T-helper 1 cell (primary cell): ENCODE measurements at places on chromosomes 12 and 14.

DNA sequence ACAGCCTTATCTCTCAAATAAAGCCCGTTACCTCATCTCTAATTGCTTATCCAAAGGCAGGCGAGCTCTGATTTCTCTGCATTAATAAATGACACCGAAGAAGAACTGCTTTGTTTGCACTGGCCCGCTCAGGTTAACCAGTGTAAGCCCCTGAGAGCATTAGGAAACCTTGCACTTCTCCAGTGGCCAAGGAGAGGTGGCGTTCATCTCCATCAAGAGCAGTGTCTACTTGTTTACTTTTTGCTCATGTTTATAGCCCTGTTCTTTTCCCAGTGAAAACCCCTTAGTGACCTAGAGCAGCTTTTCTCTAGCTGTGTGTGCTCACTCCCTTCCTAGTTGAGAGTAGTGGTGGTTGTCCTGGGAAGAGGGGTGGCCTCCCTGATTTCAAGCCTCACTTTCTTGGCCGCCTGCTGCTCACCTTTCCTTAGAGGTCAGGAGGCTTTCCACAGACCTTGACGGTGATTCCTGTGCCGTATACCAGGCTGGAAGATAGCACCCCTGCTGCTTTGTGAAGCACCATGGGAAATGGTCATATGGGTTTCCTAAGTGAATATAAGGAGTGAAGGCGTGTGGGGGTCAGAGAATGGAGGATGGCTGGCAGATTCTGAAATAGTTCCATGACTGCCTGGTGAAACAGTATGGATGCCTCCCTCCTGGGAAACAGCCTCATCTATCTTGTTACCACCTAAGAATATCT lies 16.6 kb downstream of the FBXW8 start:
- no peak for DNase-seq

GRCh38 chr12:19190292-19191031 lies 60.9 kb downstream of the PLEKHA5 start:
- DNase-seq, result no peak

- DNase-seq, result peak; percentile 33
Observed at GRCh38 chr12:51323317-51323960, 535 bp downstream of the BIN2 start.

- no peak for DNase-seq
Observed at GRCh38 chr14:92980866-92981265, 57.9 kb downstream of the CHGA start.

GRCh38 chr14:49451938-49452337 lies 134.2 kb downstream of the RPS29 start:
- DNase-seq, result no peak

DNA sequence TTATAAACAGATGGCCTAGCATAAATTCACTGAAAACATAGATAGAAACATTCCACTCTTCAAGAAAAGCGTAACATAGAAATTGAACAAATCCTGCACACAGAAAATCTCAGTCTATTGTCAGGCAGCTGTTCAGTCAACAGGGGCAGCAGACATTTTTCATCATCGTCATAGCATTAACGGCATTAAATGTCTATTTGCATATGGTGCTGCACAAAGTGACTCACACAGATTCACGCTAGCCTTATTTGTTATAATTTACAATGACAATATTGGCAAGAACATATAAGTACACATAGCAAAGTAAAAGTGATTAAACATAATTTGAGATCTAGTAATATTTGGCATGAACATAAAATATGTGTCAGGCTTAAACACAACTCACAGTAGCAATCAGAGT lies 95.7 kb downstream of the CEP128 start:
- no peak for DNase-seq

- DNase-seq, result no peak
Observed at GRCh38 chr12:132529906-132530305, 40.0 kb downstream of the FBRSL1 start.

DNA sequence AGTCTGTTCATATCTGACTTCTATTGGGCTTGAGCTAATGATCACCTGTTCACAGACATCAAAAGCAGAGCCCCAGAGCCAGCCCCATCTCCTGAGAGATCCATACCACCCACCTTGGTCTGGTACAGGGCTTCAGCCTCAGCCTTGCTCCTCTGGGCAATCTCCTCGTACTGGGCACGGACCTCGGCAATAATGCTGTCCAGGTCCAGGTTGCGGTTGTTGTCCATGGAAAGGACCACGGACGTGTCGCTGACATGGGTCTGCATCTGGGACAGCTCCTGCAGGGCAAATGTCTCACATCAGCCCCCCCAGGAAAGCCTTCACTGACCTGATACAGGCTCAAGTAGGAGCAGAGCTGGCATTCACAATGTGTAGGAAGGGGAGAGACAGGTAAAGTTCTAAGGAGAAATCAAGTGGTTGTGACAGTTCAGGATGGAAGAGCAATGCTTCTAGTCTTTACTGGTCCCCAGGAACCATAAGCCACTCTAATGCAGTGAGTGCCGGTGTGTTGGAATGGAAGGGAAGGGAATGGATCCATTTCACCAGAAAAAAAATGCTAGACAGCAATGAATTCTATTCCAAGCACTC lies 5.2 kb downstream of the KRT4 start:
- no peak for DNase-seq

DNA sequence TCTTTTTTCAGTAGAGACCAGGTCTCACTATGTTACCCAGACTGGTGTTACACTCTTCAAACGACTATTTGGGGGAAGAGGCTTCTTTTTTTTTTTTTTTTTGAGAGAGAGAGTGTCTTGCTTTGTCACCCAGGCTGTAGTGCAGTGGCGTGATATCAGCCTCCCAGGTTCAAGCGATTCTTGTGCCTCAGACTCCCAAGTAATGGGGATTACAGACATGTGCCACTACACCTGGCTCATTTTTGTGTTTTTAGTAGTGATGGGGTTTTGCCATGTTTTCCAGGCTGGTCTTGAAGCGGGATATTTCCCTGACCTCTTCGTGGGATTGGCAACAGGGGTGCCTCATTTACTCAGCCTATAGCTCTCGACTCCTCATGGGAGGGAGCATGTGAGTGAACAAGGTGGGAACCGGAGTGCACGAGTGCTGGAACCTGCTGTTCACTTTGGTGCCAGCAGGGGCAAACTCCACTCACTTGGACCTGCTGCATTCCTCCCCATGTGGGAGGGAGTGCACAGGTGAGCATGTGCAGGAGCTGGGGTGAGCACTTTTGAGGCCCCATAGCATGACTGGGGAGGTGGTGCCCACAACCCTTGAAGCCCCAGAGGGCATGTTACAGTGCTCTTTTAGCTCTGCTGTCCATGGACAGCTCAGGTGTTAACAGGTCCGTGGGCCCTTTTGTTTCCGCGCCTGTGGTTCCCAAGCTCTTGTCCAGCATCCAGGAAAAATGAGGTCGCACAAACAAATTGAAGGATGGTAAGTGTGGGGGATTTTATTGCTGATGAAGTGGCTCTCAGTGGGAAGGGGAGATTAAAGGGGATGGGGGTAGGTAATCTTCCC lies 79.1 kb upstream of the HECTD1 start:
- no peak for DNase-seq

- no peak for DNase-seq
Observed at GRCh38 chr14:99660006-99660566, 15.2 kb downstream of the HHIPL1 start.

DNA sequence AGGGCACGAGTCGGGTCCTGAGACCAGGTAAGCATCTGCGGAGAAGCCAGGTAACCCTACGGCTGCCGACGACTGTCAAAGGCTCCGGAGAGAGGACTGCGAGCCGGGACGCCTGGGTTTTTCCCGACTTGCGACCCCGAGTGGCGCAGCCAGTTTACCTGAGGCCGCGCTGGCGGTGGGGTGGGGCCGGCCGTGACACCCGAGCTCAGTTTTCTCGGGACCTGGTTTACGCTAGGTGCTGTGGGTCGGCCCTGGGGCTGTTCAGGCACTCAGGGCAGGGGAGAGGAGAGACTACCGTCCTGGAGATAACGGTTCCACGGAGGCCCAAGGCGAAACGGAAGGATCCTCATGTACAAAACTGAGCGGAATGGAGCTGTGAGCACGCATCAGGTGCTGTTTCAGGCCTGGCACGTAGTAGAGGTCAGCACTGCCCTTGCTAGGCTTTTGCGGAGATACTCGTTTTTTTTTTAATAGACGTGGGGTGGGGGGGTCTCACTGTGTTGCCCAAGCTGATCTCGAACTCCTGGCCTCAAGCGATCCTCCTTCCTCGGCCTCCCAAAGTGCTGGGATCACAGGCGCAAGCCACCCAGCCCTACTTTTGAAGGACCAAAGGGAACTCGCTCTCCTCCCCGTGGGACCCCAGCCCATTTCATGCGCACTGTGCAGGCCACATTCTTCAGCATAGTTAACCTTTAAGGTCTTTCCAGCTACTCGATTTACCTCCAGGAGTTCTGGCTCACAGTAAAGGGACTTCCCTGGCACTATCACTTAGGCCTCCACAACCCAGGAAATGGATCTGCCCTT lies 471 bp downstream of the MTRFR start:
- DNase-seq, result no peak

- no peak for DNase-seq
Observed at GRCh38 chr12:905261-906031, 44.0 kb downstream of the RAD52 start.

GRCh38 chr14:102507081-102507856 lies 2.3 kb downstream of the ANKRD9 start:
- no peak for DNase-seq

- DNase-seq, result no peak
Observed at GRCh38 chr14:85071447-85071846, 458.5 kb upstream of the FLRT2 start.
